ENCODE measurements at places on chromosomes 5 and 9.

- no peak for DNase-seq
Measured at GRCh38 chr9:13279284-13280141, at the start of gene MPDZ. TSS of gene MPDZ (minus strand) at chr9:13279692. CDS start at chr9:13250315, 29,377 bp downstream.

- DNase-seq = no peak
Measured at GRCh38 chr5:28398185-28398584, 1359.8 kb upstream of the CDH9 start.

- no peak for DNase-seq
Measured at GRCh38 chr9:23606107-23606506, 219.9 kb downstream of the ELAVL2 start.

- DNase-seq = no peak
Measured at GRCh38 chr9:128275198-128276007, at the start of gene GOLGA2. TSS of gene GOLGA2 (minus strand) at chr9:128276007. CDS start at chr9:128275976, 31 bp downstream.

Measured in activated CD8-positive, alpha-beta memory T cell treated with anti-CD3 and anti-CD28 coated beads for 24 hours (primary cell).